GM04503 (cell line): ENCODE measurements at places on chromosomes 4 and X.
A peak's percentile ranks its signal among the peaks of the same experiment; 100 is the strongest.

DNA sequence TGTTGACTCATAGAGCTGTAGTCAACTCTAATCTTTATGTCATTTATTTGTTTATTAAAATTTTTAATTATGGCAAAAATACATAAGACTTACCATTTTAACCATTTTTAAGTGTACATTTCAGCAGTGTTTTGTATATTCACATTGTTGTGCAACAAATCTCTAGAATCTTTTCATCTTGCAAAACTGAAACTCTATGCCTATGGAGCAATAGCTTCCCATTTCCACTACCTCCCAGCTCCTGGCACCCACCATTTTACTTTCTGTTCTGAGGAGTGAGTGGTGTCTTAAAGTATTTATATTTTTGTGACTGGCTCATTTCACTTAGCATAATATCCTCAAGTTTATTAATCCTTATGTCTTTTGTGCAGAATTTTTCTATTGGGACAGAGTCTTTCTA, 181.0 kb downstream of the GPAT3 start:
- DNase-seq, result no peak

- DNase-seq, result no peak
Measured at GRCh38 chrX:2618516-2618915, 72.6 kb upstream of the CD99 start.

- no peak for DNase-seq
Measured at GRCh38 chr4:94332983-94333590, 9.5 kb downstream of the HPGDS start.

DNA sequence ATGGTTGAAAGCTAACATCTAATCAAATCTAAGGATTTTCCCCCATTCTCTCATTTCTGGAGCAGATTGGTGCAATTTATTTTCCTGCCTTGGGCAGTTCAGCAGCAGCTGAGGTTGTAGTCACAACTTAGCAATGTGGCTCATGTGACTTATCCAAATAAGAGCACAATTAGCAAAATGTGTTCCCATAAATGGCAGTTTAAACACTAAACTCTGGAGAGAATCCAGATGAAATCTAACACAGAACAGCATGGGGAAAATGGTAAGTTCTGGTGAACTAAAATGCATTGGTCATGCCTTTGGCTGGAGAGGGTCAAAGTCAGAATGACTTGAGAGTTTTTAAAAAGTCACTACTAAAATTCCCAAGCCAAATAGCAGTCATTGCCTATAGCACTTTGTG, 422.6 kb upstream of the DIPK2B start:
- DNase-seq, result peak; percentile 97

DNA sequence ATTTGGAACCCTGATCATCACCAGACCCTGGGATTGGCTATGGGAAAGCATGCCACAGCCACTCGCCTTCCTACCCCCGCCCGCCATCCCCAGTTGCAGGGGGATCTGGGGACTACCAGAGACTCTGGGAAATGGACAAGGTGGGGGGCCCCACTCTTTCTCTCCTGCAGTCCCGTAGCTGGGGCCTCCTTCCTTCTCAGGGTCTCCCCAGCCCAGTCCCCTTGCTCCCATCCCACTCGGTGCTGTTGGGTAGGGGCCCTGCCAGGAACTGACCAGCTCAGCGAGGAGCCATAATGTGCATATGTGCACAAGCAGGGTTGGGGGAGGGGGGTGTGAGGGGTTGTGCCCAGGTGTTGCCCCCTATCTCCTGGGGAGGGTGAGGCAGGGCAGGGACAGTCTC, 3.4 kb upstream of the USP11 start:
- no peak for DNase-seq

DNA sequence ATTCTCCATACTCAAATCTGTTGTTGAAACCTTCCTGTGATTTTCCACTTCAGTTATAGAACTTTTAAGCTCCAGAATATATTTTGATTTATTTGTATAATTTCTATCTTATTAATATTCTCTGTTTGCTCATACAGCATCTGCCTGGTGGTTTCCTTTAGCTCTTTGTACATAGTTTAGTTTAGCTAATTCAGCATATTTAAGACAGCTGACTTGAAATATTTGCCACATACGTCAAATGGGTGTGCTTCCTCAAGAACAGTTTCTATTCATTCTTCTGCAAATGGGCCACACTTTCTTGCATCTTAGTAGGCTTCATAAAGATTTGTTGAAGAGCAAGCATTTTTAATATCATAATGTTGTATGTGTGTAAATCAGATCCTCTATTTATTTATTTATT, 101.8 kb downstream of the MAGEC1 start:
- no peak for DNase-seq

GRCh38 chr4:163610648-163611047, 116.2 kb downstream of the TMA16 start:
- DNase-seq, result no peak

GRCh38 chrX:110414679-110415439, 56.2 kb downstream of the RTL9 start:
- DNase-seq, result peak; percentile 64

DNA sequence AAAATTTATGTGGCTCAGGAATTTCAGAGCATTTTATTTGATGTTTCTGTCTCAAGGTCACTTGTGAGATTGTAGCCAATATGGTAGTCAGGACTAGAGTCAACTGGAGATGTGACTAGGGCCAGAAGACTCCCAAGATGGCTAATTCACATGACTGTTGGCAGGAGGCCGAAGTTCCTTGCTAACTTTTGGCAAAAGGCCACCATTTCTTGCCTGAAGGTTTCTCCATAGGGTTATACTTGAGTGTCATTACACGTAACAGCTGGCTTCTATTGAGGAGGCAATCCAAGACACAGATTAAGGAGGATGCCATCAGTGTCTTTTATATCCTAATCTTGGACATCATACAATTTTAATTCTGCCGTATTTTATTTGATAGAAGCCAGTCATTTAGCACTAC, 162.3 kb upstream of the MAOA start:
- DNase-seq, result no peak

GRCh38 chr4:151771664-151772063, 10.9 kb upstream of the GATB start:
- peak; percentile 20 for DNase-seq

- DNase-seq, result no peak
Measured at GRCh38 chr4:175813821-175814220, 1.8 kb upstream of the GPM6A start.

DNA sequence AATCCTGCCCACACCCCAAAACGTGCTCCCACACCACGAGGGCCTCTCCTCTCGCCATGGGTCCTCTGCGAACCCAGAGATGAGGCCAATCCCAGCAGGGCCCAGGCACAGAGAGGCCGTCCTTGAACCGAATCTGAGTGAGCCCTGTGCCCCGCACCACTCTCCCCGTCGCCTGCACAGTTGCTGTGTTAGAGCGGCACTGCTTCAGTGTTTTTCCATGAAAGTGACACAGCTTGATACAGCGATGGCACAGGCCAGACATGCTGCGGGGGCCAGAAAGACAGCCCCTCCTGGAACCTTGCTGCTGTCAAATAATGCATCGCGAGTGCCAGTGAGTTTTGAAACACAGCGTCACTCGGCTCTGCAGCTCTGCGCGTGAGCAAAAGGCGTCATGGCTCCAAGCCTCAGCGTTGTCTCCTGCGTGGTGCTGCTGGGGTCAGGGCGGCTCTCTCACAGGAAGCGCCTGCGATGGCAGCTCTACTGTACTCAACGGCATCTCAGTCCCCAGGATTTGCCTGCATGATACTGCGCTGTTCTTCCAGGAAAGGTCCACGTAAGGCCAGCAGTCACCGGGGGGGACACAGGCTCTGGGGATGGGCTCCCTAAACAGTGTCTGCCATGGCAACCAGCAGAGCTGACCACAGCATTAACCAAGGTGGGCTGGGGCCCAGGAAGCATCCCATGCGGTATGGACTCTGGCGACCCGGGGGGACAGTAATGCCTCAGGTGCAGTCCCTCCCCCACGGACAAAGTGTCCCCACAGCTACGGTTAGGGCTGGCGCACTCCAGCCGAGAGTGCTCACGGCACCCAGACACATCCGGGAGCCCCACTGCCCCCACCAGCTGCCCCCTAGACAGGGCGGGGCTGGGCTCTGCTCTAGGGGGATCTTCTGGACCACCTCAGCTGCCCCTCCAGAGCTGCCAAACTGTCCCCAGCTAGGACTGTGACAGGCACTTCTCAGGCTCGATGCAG, 63.1 kb downstream of the ACOX3 start:
- DNase-seq, result no peak

GRCh38 chr4:185693548-185694215, 118.3 kb downstream of the SORBS2 start:
- DNase-seq, result no peak

DNA sequence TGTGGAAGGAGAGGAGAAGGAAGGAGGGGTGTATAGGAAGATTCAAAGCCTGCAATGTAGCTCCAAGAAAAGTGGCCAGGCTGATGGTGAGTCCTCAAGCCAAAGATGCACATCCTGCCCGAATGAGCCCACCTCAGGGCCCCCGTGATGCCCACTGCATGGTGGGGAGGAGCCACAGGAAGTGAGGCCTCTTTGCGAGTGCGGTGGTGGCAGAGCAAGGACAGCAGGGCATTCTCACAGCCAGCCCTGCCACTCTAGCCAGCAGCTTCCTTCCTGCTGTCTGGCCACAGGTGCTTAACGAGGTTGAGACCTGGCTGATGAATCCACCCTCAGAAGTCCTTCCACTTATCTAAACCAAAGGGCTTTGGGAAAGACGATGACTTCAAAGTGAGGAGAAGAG, 55.8 kb downstream of the BCOR start:
- no peak for DNase-seq

DNA sequence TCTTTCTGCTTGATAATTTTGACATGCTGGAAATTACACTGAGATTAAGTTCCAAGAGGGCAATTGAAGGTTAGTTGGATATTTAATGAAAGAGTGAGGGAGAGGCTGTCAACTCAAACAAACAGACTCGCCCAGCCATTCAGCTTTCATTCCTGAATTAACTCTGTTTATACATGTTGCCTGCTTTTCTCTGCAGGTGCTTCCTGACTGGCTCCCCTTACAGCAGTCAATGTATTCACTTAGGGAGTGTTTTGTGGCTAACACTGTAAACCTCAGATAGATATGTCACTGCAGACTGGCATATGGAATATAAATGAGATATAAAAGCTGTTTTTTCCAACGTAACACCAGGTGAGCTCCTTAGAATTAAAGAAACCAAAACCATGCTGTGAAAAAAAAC, 28.7 kb downstream of the TMPRSS11A start:
- DNase-seq, result no peak

- DNase-seq, result no peak
Measured at GRCh38 chr4:144967161-144967560, 130.8 kb downstream of the ANAPC10 start.

GRCh38 chr4:20544645-20545044, 155.6 kb upstream of the PACRGL start:
- DNase-seq, result no peak

DNA sequence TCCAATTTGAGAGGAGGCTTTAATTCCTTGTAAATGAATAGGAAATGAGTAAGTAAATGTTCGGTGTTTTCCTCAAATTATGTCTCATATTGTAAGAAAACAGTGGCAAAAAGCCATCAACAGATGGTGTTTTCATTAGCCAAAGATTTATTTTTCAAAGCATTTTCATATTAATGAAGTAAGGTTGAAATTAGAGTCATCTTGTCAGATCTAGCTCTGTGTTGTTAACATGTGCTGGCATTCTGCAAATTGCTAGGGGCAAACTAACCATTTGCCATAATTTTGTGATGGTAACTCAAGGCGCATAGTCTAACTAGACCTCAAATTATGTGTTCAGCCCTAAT, 24.7 kb downstream of the MID2 start:
- no peak for DNase-seq

GRCh38 chrX:22577181-22577580, 304.5 kb downstream of the CBLL2 start:
- DNase-seq, result no peak

- DNase-seq, result no peak
Measured at GRCh38 chr4:144748814-144749555, 103.0 kb downstream of the HHIP start.

- peak; percentile 23 for DNase-seq
Measured at GRCh38 chr4:87843936-87844335, 11.2 kb downstream of the MEPE start.

GRCh38 chr4:16235209-16235608, 8.9 kb upstream of the TAPT1 start:
- DNase-seq, result no peak

GRCh38 chr4:77110730-77111129, 34.9 kb upstream of the CCNI start:
- DNase-seq, result no peak

DNA sequence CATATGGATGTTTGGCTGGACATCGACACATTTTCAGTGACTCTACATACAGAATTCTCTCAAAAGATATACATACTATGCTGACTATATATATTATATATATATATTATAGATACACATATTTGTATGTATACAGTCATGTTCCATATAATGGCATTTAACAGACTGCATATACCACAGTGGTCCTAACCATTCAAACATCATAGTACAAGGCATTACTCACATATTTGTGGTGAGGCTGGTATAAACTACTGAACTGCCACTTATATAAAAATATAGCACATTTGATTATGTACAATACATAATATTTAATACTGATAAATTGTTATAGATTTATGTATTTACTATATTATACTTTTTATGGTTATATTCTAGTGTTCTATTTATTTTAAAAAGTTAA, 168.5 kb downstream of the IL15 start:
- DNase-seq, result no peak

GRCh38 chrX:9595174-9595573, 130.3 kb downstream of the TBL1X start:
- peak; percentile 23 for DNase-seq

GRCh38 chrX:53251307-53251706, 26.3 kb upstream of the KDM5C start:
- peak; percentile 32 for DNase-seq

DNA sequence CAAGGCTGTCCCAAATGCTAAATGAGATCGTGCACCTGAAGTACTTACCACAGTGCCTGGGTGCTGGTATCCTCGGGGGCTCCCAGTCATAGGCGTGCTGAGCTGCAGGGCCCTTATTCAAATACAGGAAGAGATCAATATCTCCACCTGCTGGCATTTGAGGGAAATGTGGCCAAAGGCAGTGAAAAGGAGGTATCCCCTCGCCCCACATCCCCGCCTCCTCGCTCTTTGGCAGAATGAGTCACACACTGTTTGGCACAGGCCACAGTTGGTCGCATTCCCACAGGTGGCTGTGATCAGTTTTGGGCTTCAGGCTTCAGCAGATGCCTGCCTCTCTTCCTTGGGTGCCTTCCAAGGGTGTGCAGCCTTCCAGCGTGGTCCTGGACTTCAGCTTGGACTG, 28.4 kb downstream of the ZNF185 start:
- DNase-seq, result no peak
